ENCODE measurements at places on chromosomes 6 and 20.

DNA sequence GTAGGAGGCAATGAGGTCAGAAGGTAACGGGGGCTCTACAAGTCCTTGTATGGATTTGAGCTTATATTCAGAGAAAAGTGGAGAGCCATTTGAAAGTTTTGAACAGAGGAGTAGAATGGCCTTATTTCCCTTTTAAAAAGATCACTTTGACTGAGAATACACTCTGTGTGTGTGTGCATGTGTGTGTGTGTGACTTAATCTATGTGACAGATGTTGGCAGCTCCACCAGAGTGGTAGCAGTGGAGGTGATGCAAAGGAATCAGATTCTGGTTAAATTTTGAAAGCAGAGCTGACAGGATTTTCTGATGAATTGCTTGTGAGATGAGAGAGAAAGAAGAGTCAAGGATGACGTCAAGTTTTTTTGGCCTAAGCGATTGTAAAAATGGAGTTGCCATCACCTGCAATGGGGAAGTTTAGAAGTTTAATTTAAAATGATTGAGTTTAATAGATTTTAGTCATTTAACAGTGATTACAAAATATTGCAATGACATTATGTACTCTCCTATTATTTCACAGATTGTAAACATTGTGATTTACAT, 172.2 kb upstream of the HEY2 start:
- no peaks in the 10 kb centered on the region for H3K4me1 ChIP-seq
- no peaks in the 10 kb centered on the region for H3K36me3 ChIP-seq
- no peak overlapping the region for H3K4me3 ChIP-seq
- DNase-seq: no peak
- H3K27ac ChIP-seq: no peak overlapping the region
- H3K27me3 ChIP-seq: no peaks in the 10 kb centered on the region

- H3K27ac ChIP-seq: peak overlapping the region; percentile 53
- no peak for DNase-seq
- peaks cover 14% of the 10 kb centered on the region for H3K36me3 ChIP-seq
- H3K4me3 ChIP-seq: peak overlapping the region; percentile 88
Observed at GRCh38 chr6:10408457-10408856, 6.4 kb downstream of the TFAP2A start.

DNA sequence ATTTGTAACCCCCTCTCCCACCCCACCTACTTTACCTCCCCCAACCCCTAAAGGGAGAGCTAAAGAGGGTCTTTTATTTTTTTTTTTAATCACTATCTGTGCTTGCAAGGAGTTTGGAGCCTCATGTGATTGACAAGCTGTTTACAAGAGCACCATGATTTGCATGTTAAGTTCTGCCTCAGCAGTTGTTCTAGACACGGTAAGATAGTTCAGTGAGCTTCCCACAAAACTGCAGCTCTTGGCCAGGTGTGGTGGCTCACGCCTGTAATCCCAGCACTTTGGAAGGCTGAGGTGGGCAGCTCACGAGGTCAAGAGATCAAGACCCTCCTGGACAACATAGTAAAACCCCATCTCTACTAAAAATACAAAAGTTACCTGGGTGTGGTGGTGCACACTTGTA, 5.0 kb upstream of the PXDC1 start:
- H3K4me3 ChIP-seq: no peak overlapping the region
- H3K27ac ChIP-seq: no peak overlapping the region
- H3K4me1 ChIP-seq: no peaks in the 10 kb centered on the region
- no peaks in the 10 kb centered on the region for H3K27me3 ChIP-seq
- H3K36me3 ChIP-seq: no peaks in the 10 kb centered on the region

DNA sequence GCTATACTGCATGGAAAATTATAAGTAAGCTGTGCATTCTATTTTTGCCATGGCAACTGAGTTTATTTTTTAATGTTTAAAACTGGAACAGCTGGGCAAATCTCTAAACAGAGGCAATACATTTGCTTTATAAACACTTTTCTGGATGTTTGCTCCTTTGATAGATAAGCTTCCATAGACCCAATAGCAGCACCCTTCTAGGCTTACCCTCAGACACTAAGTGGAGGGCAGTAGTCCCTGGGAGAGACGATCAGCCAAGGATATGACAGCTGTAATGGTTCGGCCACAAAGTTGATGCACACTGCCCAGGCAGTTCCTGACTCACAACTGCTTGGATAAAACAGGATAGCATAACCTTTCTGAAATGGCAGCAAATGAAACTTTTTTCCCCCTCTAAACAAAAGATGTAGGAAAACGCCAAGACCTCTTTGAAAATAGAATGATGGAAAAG, 8.5 kb upstream of the MRPS10 start:
- DNase-seq: peak; percentile 25
- no peaks in the 10 kb centered on the region for H3K27me3 ChIP-seq

- no peak overlapping the region for H3K4me3 ChIP-seq
- H3K4me1 ChIP-seq: no peaks in the 10 kb centered on the region
- H3K36me3 ChIP-seq: no peaks in the 10 kb centered on the region
- H3K27me3 ChIP-seq: peaks cover 5% of the 10 kb centered on the region
- DNase-seq: no peak
- H3K27ac ChIP-seq: no peak overlapping the region
Observed at GRCh38 chr6:125533710-125534397, 215.6 kb upstream of the HEY2 start.

DNA sequence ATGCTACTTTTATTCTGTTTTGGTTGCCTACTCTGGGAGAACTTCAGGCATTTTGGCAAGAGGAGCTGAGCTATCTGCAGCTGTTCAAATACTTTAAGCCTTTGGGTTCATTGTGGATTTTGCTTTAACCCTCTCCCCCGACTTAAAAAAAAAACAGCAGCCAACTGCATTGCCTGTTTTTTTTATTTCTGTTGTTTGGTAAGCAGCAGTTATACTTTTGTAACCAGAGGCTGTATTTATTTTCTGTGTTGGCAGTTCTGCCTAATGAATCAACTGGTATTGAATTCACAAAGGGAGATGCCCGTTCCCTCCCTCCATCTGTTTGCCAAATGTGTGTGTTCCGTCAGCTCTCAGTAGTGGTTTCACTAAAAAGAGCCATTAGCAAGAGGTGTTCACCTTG, 484.0 kb downstream of the UTRN start:
- H3K4me3 ChIP-seq: no peak overlapping the region
- H3K27me3 ChIP-seq: no peaks in the 10 kb centered on the region
- H3K36me3 ChIP-seq: no peaks in the 10 kb centered on the region
- H3K27ac ChIP-seq: no peak overlapping the region
- no peak for DNase-seq

GRCh38 chr6:149138699-149139294, 178.7 kb upstream of the TAB2 start:
- no peak overlapping the region for H3K27ac ChIP-seq
- H3K4me1 ChIP-seq: peaks cover 25% of the 10 kb centered on the region
- no peaks in the 10 kb centered on the region for H3K27me3 ChIP-seq
- H3K4me3 ChIP-seq: no peak overlapping the region

GRCh38 chr6:116278481-116278829, 1.3 kb downstream of the TSPYL1 start:
- peaks cover 30% of the 10 kb centered on the region for H3K36me3 ChIP-seq
- peak overlapping the region; percentile 86 for H3K27ac ChIP-seq

DNA sequence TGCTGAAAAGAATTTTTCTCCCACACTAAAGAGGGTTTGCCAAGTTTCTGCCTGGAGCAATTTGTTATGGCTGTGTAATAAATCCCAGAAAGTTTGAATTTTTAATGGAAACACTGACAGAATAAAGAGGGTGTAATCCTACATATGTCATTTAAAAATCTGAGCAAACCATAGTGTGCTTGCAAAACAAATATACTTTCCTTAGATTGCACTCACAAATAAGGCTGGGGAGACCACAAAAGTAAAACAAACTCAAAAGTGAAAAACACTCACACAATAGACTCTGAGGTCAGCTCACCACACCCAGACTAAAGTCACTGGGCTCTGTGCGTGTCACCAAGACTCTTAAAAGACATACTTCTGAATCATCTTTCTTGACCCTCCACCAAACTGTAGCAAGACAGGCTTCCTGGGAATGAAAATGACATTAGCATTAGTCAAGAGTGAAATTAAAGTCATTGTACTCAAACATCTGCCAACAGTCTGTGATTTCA, 4.8 kb upstream of the ATXN1 start:
- H3K27ac ChIP-seq: peak overlapping the region; percentile 97
- no peaks in the 10 kb centered on the region for H3K27me3 ChIP-seq
- H3K36me3 ChIP-seq: no peaks in the 10 kb centered on the region
- H3K4me1 ChIP-seq: peaks cover 80% of the 10 kb centered on the region

DNA sequence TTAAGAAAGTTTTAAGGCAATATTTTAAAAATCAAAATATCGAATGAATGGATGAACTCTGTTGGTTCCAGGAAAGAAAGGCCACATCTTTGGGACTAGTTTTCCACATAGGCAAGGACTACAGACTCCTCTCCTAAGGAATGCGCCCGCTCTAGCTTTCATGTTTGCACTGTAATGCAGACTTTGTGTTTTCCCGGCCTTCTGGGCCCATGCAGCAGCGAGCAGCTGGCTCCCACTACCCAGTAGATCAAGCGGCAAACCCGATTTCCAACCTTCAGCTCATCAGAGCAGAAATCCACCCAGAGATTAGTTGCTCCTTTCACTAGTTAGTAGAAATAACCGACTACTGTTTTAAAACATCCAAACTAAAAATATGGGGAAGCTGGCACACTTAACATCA, 27.7 kb downstream of the OVOL2 start:
- no peak overlapping the region for H3K4me3 ChIP-seq
- no peaks in the 10 kb centered on the region for H3K4me1 ChIP-seq
- no peak overlapping the region for H3K27ac ChIP-seq
- H3K36me3 ChIP-seq: no peaks in the 10 kb centered on the region

GRCh38 chr20:20713244-20713765, 861 bp upstream of the RALGAPA2 start:
- no peak overlapping the region for H3K27ac ChIP-seq
- H3K36me3 ChIP-seq: no peaks in the 10 kb centered on the region
- peaks cover 26% of the 10 kb centered on the region for H3K4me1 ChIP-seq
- DNase-seq: no peak
- peak overlapping the region; percentile 92 for H3K4me3 ChIP-seq
- H3K27me3 ChIP-seq: no peaks in the 10 kb centered on the region

- peak; percentile 98 for DNase-seq
- H3K27ac ChIP-seq: peak overlapping the region; percentile 85
- no peaks in the 10 kb centered on the region for H3K27me3 ChIP-seq
Observed at GRCh38 chr6:142323377-142323776, 21.6 kb downstream of the ADGRG6 start.

DNA sequence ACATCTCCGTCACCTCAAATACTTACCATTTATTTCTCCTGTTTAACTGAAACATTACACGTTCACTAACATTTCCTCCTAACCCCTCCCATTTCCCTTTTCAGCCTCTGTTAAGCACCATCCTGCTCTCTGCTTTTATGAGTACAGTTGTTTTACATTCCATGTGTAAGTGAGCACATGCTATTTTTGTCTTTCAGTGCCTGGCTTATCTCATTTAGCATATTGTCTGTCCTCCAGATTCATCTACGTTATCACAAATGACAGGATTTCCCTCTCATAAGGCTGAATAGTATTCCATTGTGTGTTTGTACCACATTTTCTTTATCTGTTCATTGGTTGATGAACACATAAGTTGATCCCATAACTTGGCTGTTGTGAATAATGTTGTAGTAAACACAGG, 22.7 kb downstream of the TAF11 start:
- H3K27ac ChIP-seq: no peak overlapping the region
- no peak overlapping the region for H3K4me3 ChIP-seq
- H3K36me3 ChIP-seq: peaks cover 15% of the 10 kb centered on the region
- H3K4me1 ChIP-seq: no peaks in the 10 kb centered on the region
- no peaks in the 10 kb centered on the region for H3K27me3 ChIP-seq

- no peak for DNase-seq
- H3K27ac ChIP-seq: peak overlapping the region; percentile 92
- no peaks in the 10 kb centered on the region for H3K27me3 ChIP-seq
- H3K4me3 ChIP-seq: peak overlapping the region; percentile 73
- H3K36me3 ChIP-seq: no peaks in the 10 kb centered on the region
- peaks cover 62% of the 10 kb centered on the region for H3K4me1 ChIP-seq
Observed at GRCh38 chr6:149864578-149865535, 698 bp upstream of the LRP11 start.

- H3K27ac ChIP-seq: no peak overlapping the region
- no peak overlapping the region for H3K4me3 ChIP-seq
- no peak for DNase-seq
- no peaks in the 10 kb centered on the region for H3K27me3 ChIP-seq
- H3K4me1 ChIP-seq: no peaks in the 10 kb centered on the region
Observed at GRCh38 chr20:16299897-16300296, 273.4 kb downstream of the KIF16B start.

DNA sequence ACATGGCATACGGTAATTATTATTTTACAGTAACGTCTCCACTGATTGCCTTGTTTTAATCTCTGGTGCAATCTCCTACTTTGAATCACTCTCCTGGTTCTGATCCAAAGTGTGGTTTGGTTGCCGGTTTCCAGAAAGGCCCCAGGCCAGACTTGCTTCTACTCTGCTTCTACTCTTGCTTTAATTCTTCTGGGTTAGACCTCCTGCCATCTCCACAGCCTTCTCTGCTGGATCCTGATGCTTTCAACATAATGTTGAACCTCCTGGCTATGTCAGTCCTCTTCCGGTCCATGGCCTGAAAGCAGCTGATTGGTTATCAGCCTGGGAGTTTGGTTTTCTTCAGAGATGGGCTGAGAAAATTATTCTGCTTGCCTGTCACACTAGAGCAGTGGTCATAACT, 266.5 kb upstream of the RIMS1 start:
- no peak for DNase-seq
- no peak overlapping the region for H3K27ac ChIP-seq
- H3K4me3 ChIP-seq: no peak overlapping the region
- no peaks in the 10 kb centered on the region for H3K36me3 ChIP-seq
- H3K27me3 ChIP-seq: no peaks in the 10 kb centered on the region
- H3K4me1 ChIP-seq: no peaks in the 10 kb centered on the region

DNA sequence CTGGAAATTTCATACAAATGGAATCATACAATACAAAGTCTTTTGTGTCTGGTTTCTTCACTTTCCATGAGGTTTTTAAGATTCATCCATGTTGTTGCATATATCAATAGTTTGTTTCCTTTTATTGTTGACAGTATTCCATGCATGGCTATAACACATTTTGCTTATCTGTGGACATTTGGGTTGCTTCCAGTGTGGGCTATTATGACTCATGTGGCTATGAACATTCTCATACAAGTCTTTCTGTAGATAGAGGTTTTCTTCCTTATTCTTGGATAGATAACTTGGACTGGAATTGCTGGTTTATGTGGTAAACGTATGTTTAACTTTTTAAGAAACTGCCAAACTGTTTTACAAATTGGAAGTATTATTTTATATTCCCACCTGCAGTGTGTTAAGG, 30.0 kb upstream of the KIF6 start:
- no peaks in the 10 kb centered on the region for H3K36me3 ChIP-seq
- no peak overlapping the region for H3K4me3 ChIP-seq
- H3K4me1 ChIP-seq: no peaks in the 10 kb centered on the region
- no peak overlapping the region for H3K27ac ChIP-seq
- no peak for DNase-seq

- H3K4me1 ChIP-seq: peaks cover 22% of the 10 kb centered on the region
Observed at GRCh38 chr20:38629979-38630378, 28.4 kb downstream of the ARHGAP40 start.

- H3K27ac ChIP-seq: no peak overlapping the region
- H3K4me3 ChIP-seq: no peak overlapping the region
- no peaks in the 10 kb centered on the region for H3K27me3 ChIP-seq
- no peak for DNase-seq
- H3K4me1 ChIP-seq: no peaks in the 10 kb centered on the region
Observed at GRCh38 chr6:89708316-89708715, 69.8 kb upstream of the LYRM2 start.
